RPMI7951 (cell line): ENCODE measurements at places on chromosomes 3 and 15. TPM values are rescaled to one million over a fixed set of nuclear protein-coding genes. Genes with fewer than 3 reads are reported as not detected.

- DNase-seq, result peak; percentile 55
These were observed 40.4 kb upstream of the PXYLP1 start for GRCh38 chr3:141191097-141191749.

PPP2R3A gene
- 14.7 and 15.1 TPM in 2 replicates for total RNA-seq

TTC21A gene
- total RNA-seq, result 0.60 and 1.2 TPM in 2 replicates

DNA sequence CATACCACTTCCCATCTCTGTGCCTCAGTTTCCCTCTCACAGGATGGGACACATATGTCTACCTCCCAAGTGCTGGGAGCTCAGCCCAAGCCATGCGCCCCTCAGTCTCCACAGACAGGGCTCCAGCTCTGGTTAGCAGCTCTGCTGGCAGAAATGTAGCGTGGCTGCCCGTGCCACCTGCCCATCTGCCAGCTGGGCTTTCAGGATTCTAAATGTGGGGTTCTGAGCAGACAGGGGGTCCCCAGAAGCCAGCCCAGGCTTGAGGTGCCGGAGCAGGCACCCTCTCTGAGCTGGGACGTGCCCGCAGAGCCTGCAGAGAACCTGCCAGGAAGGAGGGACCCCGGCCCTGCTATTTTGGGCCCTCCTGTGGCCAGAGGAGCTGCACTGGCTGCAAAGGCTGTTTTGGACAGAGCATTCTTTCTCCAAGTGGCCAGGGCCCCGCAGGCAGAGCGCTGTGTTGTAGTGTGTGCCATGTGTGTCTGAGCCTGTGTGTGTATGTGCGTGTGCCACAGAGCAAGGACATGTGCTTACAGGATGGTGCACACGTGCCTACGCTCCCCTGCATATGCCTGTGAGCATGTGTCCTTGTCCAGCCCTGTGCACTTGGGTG is 31.7 kb downstream of the PSTPIP1 start:
- no peak for DNase-seq

DNA sequence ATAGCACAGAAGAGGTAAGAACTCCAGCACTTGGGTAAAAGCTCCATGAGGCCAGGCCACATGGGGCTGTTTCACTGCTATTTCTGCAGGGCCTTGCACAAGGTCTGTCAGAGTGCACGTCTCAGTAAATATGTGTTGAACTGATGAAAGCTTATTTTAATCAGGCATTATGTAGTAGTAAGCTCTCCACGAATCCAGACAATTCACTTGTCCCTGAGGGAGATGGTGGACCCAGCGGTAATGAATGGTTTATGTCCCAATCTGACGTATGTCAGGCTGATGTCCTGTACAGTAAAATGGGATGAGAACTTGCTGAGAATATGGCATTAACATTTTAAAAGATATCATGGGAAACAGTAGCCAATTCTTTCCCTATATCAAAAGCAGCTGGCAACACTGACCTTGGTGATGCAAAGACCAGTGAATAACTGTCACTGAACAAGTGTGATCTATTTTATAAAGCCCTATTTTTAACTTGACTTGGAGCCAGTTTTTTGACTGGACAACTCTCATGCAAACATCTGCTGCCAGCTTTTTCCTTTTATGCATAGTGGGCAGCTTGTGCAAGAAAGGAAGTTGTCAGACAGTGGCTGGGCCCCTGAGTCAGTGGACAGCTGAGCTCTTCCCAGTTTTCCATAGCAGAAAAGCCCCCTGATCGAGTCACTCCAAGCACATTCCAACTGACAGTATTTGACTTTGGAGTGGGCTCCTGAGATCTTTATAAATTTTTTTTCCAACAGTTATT is 519.8 kb upstream of the MDFIC2 start:
- DNase-seq, result peak; percentile 98

- no peak for DNase-seq
These were observed 6.9 kb downstream of the SERPINI2 start for GRCh38 chr3:167466966-167467365.

ACKR4 gene
- total RNA-seq, result 0.98 and 2.6 TPM in 2 replicates

GRCh38 chr3:16033889-16034687 is 140.4 kb upstream of the GALNT15 start:
- DNase-seq, result peak; percentile 40
